ENCODE measurements at places on chromosomes 4 and X.

DNA sequence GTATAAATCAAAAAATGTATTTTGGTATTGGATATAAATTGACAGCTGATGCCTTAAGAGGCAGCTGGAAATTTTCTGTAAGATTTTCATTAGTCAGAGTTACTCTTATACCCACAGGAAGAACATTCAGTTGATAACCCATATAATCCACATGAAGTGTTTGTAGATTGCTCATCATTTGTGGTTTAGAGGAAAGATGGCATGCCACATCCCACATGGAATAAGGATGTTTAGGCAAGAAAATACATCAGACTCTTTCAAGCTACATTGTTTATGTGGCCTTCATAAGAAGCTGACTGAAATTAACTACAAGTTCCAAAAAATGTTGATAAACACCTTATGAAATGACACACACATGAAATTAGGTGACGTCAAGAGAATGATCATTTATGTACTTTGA, 56.6 kb downstream of the AREG start:
- peak; percentile 95 for DNase-seq

GRCh38 chr4:72084587-72085011, 52.8 kb downstream of the NPFFR2 start:
- no peak for DNase-seq

GRCh38 chr4:73740353-73740778, at the start of gene CXCL8:
CXCL8 (plus strand) TSS chr4:73740569; CDS start chr4:73740659, 90 bp downstream.
- DNase-seq, result peak; percentile 91

DNA sequence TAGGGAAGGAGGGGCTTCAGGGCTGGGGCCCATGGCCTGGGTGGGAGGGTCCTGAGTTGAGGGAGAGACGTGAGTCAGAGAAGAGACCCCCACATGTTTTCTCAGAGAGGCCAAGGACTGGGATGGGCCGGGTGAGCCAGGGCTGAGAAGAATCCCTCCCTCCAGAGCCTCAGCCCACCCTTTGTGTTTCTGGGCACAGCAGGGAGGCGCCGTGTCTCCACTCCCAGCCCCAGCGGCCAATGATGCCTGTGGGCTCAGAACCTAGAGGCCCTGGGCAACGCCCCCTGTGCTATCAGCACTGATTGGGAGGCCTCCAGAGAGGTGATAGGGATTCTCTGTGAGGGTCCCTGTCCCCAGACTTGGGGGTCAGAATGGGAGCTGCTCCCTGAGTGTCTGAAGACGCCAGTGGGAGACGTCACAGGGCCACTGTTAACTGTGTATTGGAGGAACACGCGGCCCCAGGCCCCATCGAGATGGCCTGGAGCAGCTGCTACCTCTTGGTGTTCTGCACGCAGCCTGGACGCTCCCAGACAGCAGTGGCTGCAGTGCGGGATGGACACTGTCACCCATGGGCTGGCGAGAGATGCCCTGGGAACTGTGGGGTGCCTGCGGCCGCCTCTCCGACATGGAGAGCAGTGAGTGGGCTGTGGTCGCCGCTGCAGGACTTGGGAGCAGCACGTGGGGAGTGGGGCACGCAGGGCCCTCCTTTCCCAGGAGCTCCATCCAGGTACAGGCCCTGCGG, 8.5 kb downstream of the FGFRL1 start:
- no peak for DNase-seq

- DNase-seq, result no peak
Measured at GRCh38 chr4:150974750-150975149, 40.3 kb downstream of the LRBA start.

- DNase-seq, result no peak
Measured at GRCh38 chrX:31420302-31420701, 348.5 kb upstream of the FTHL17 start.

DNA sequence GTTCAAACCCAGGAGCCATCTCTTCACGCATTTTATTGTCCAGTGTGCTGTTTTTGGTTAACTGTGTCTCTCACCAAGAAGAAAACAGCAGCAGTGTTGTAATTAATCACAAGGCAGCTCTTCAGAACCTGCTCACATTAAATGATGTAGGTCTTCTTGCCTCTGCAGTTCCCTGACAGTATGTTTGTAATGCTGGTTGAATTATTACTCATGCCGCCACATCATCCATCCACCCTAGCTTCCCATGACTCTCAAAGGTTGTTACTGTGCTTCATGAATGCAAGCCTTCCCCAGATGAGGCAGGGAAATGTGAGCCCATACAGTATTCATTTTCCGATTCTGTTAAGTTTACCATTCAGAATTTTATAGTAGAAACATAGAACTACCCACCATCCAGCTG, 17.4 kb downstream of the TLR10 start:
- DNase-seq, result peak; percentile 80

GRCh38 chr4:4853371-4853823, 6.1 kb upstream of the MSX1 start:
- DNase-seq, result no peak

DNA sequence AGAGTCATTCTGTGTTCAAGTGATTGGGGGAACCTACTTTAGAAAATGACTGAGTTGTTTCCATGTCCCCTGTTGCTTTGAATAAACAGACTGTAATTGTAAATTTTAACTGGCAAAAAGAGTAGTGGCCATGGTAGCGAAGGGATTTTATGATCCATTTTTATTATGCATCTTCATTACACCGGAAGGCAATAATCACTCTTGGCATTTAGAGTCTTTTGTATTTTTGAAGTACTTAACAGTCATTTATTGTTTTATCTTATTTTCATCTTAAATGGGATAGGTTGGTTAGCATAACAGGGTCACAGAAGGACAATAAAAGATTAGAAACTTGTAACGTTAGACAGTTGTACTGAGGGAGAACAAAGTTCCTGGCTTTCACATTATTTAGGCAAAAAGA, 11.0 kb upstream of the OTC start:
- DNase-seq, result no peak

- no peak for DNase-seq
Measured at GRCh38 chr4:96063639-96064038, 223.7 kb downstream of the PDHA2 start.

- no peak for DNase-seq
Measured at GRCh38 chr4:532588-533317, 33.7 kb downstream of the PIGG start.

GRCh38 chr4:187618701-187619281, 376.8 kb upstream of the ZFP42 start:
- peak; percentile 86 for DNase-seq

GRCh38 chrX:10130354-10130753, 26.4 kb upstream of the CLCN4 start:
- DNase-seq, result no peak

DNA sequence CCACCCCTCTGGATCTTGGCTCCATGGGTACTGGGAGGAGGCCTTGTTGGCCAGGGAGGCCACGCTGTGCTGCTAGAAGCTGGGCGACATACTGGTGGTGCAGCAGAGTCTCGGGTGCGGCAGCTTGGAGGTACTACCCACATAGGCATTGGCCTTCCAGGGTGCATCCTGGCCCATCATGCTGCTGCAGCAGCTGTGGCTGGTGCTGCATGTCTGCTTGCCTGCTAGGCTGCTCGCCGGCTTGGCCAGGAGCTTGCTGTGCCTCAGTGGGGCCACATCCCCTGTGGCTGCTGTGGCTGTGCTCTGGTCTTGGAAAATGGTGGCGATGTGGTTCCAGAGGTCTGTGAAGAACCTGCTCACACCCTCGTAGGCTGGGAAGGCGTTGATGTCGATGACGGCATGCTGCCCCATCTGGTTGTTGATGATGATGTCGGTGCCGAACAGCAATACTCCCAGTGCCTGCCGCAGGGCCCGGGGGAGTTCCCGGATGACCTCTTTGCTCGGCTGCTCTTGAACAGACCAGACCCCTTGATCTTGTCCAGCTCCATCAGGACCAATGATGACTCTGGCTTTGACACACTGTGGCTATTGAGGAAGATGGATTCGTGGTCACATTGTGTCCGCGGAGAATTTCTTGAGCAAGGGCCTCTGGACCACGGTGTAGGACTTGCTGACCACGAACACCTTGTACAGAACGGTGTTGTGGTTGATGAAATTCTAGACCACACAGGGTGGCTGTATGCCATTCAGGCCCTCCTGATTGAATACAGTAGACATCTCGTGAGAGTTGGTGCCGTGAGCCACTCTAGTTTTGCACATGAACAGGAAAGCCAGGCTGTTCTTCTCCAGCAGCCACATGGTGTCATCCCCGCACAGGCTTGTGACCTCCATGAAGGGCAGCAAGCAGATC, 11.8 kb downstream of the RBM10 start:
- no peak for DNase-seq

- DNase-seq, result no peak
Measured at GRCh38 chrX:13786048-13786447, 30.8 kb downstream of the GPM6B start.

DNA sequence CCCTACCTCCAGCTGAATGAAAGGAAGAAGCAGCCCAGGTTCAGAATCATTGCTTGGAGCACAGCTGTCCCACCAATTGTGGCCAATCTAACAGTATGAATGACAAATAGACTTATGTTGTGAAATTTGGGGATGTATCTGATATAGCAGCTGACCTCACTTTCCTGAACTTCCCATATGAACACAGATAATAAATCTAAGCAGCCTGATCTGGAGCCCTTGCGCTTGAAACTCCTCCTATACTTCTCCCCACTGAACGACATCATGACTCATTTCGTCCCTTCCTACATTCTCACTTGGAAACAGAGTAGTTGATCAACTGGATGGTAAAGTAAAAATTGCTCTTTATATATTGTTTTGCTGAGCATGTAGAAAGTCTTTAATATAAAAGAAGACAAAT, 24.2 kb upstream of the AMELX start:
- no peak for DNase-seq

GRCh38 chr4:130424211-130424610, 1328.3 kb downstream of the C4orf33 start:
- no peak for DNase-seq

GRCh38 chr4:8744083-8744805, 127.4 kb downstream of the HMX1 start:
- DNase-seq, result no peak

DNA sequence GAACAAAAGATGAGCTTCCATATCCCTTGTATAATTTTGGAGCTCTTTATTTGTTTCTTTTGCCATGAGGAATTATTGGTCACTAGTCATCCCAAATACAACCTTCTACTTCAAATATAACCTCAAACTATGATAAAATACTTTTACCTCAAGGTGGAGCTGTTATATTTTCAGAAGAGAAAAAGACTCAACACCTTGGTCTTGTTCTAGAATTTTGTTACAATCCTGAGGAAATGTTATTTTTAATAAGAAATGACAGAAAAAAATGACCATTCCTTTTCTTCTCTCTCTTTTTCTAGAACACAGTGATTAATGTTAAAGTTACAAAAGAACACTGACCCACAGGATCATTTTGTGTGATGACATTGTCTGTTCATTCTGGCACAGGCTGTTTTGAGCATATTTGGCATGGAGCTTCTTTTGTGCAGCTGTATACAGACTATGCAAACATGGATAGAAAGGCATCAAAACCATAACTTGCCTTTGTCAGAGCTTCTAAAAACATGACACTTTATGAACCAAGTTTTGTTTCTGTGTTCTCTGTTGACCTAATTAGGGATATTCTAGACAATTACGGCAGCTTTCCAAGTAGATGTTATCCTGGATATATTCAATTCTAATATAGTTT, 159.6 kb upstream of the CTSO start:
- no peak for DNase-seq

GRCh38 chr4:76718831-76719230, 179.1 kb downstream of the SOWAHB start:
- no peak for DNase-seq

- no peak for DNase-seq
Measured at GRCh38 chr4:97121493-97121892, 1021.8 kb downstream of the STPG2 start.

GRCh38 chrX:40366661-40367060, 214.1 kb upstream of the ATP6AP2 start:
- DNase-seq, result no peak

DNA sequence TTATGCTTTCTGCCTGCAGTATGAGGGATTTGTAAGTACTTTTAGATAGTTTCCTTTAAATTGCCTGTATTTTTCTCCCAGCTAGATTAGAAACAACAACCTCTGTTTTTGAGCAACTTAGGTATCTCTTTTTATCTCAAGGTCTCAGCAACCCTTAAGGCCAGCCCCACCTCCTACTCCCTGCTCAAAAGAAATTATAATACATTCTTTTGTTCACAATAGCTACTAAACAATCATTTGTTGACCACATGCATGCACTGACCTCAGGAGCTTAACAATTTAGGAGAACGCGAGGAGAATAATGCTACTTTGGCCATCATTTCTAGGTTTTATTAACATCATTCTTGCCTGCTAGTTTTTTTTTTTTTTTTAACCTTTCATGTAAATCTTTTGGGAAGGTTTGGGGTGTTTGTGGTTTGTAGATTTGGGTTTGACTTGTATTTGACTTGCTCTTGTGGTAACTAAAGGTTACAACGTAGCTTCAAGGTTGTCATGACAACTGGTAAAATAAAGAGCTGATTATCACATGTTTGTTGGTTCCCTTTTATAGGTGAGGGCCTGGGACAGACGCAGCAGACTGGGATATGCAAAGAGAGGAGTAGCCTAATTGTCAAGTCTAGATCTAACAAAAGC, 145.4 kb upstream of the PLAC1 start:
- DNase-seq, result no peak

GRCh38 chr4:14719053-14719452, 283.2 kb upstream of the CPEB2 start:
- DNase-seq, result peak; percentile 7

DNA sequence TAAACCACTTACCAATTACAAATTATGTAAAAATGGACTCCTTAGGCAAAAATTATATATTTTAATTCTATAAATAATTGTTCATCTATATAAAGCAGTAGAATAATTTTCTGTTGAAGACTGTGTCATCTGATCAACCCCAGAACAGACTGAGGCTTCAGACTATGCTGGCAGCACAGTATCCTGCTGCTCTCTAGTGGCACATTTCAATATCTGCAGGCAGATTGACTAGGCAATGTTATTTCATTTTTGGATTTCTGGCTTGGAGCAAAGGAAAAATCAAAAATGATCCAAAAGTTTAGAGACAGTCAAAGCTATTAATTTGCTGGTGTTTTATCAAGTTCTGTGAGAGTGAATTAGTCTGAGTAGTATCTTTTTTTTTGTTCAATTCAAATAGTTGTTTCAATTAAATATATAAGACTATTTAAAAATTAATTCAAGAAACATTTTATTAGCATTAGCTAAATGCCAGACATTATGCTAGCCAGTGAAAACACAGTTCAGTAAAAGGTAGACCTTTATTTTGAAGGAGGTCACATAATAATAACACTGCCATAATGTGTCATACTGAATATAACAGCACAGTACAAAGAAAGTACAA, 21.3 kb upstream of the SULT1E1 start:
- peak; percentile 44 for DNase-seq
